ENCODE measurements at places on chromosomes 1 and 21.

GRCh38 chr1:17618558-17619247, 79.2 kb downstream of the ARHGEF10L start:
- no peak for DNase-seq

GRCh38 chr1:52294580-52294979, 71.4 kb downstream of the CC2D1B start:
- DNase-seq = no peak

DNA sequence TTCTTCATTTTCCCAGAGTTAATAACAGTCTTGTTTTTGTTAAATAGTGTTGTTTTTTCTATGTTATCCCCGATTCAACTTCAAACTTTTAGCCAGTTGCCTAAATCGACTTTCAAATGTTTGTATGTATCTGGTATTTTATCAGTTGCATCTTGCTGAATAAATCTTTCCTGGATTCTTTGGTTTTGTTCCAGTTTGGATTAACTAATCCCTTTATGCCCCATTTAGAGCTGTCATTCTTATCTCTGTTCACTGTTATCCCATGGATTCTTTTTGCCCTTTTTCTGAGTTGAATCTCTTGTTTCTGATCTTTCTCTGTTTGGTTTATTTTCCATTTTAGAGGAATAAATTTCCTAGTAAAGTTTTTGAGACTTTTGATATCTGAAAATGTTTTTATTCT, 31.1 kb upstream of the PTCH2 start:
- no peak for DNase-seq

- DNase-seq = no peak
These were observed 108.4 kb downstream of the CNIH3 start for GRCh38 chr1:224724566-224724965.

GRCh38 chr21:26443867-26444266, 129.2 kb downstream of the CYYR1 start:
- no peak for DNase-seq

DNA sequence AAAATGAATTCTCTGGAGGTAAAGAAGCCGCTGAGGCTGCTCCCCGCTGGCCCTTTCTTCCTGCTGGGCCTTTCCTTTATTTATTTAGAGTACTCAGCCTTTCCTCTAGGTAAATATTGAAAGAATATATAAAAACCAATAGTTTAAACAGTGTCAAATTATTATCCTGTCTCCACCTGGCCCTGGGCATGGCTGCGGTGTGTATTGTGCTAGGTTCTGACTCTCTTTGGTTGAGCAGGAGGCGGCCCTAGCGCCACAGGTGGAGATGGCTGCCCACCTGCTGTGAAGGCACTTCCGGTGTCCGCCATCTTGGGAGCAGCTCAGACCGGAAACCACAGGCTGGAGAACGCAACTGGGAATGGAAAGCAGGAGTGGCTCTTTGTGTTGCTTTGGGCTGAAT, 29.0 kb upstream of the CLDN14 start:
- DNase-seq = no peak

DNA sequence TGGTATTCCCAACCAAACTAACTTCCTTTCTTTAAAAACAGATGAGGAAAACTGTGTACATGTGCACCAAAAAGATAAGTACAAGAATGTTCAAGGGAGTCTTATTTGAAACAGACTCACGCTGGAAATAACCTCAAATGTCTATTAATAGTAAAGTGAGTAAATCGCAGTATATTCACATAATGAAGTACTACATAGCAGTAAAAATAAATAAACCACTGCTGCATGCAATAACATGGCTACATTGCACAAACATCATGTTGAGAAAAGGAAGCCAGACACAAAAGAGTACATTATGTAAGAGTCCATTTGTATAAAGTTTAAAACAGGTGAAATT, 5.2 kb upstream of the DENND2D start:
- no peak for DNase-seq

DNA sequence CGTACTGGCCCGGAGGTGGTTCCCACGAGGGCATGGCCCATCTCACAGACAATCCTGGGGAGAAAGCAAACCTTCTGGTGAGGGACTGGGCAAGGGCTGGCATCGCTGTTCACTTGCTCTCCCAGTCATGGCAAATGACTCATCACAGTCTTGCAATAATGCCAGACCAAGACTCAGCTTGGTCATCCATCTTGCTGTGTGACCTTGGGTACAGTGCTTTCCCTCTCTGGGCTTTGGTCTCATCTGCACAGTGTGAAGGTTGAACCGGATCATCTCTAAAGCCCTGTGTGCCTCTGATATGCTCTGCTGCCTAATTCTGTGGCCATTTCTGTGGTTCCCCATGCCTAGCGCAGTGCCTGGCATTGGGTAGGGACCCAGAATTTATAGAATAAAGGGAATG, 143.6 kb upstream of the CD34 start:
- no peak for DNase-seq

DNA sequence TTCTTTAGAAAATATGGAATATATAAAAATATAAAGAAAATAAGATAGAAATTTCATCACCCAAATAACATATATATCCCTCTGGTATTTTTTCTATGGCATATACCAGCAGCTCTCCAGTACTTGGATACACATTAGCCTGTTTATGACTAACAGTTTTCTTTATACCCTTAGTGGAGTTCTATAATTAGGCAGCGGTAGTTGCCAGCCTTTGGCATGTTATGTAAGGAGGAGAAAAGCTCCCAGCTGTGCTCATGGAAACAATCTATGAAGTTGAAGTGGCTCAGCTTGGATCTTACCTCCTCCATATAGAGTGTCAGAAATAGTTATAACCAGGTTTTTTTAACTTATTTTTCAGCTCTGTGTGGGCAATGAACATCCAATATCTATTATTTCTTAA, 1636.8 kb downstream of the AMY1C start:
- DNase-seq = no peak

DNA sequence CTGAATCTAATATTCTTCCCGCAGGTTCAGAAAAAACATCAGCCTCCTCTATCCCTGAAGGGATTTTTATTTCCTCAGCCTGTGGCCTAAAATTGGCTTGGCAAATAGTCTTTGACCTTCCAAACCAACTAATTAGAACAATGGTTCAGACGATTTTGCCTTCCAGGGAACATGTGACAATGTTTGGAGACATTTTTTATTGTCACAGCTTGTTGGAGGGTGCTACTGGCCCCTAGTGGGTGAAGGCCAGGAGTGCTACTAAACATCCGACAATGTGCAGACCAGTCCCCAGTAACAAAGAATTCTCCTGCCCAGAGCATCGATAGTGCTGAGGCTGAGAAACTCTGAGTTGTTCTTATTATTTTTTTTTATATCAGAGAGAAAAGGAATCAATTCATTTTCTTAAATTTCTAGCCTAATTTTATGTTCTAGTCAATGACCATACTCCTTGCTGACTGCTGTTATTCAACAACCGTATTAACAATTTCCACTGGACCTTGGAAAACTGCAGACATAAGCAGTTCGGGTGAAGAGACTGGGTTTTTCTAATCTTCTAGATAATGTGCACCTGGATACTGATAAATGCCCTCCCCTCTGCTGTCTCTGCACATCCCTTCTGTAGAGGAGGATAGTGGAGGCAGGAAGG, 280.7 kb downstream of the LMX1A start:
- no peak for DNase-seq

DNA sequence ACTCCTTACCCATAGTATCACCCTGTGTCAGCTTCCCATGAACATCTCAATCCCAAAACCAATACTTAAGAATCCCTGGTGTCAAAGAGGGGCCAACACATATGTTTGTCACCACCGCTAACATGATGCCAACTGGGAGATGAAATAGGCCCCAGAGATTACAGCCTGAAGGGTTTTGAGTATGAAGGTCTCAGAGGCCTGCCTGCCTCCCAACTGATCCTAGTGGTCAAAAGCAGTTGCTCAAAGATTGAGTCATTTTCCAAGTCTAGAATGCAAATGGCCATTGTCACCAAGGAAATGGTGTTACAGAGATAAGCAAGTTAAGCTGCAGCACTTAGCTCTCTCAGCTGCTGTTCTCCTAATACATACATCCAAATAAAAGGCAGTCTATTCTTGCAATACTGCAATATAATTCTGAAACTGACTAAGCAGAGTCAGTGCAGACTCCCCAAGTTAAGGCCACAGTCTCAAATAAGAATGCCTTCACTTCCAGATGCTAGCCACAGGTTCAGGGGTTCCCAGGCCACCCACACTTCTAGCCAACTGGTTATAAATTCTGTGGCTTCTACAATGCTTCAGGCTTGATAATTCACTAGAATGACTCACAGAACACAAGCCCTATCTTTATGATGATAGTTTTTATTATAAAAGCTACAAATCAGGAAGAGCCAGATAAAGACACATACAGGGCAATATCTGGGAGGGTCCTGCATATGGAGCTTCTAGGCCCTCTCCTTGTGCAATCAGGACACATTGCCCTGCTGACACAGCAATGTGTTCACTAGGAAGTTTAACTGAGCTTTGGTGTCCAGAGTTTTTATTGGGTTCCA, 18.7 kb downstream of the DUSP10 start:
- DNase-seq = no peak

GRCh38 chr21:17730782-17731181, 88.4 kb downstream of the C21orf91 start:
- DNase-seq = no peak

GRCh38 chr1:22868331-22868730, 104.3 kb downstream of the LACTBL1 start:
- no peak for DNase-seq

GRCh38 chr1:31714442-31715086, 10.7 kb upstream of the COL16A1 start:
- no peak for DNase-seq

DNA sequence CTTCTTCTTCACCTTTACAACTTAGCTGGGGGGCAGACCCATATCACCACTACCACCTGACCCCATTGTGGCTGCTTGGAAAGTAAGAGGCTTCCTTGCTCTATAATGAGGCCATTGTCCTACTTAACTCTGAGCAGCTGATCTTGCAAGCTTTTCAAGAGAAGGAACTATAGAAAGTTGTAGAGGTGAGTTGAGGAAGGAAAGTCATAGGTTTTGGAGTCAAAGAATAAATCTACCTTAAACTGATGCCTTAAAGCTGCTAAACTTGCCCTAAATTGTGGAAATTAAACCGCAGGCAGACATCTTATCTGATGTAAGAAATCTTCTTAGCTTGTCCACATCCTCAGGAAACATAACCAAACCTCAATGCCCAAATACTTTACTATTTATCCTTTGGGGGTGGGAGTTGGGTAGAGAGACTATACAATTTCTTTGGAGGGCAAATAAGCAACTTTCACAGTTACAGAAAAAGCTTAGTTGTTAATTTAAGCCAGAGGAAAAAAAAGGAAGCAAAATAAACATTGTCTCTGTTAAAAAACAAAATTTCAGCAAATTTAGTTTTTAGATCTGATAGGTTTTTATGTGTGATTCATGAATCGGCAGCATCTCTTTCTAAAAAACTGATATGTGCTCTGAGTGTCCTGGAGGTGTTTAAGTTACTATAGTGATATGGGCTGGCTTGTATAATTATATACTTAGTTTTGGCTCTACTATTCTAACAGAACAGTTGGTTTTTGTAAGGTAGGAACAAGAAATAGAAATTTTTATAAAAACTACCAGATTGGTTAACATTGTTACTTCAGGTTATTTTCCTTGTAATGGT, 4.7 kb downstream of the IL23R start:
- DNase-seq = no peak

DNA sequence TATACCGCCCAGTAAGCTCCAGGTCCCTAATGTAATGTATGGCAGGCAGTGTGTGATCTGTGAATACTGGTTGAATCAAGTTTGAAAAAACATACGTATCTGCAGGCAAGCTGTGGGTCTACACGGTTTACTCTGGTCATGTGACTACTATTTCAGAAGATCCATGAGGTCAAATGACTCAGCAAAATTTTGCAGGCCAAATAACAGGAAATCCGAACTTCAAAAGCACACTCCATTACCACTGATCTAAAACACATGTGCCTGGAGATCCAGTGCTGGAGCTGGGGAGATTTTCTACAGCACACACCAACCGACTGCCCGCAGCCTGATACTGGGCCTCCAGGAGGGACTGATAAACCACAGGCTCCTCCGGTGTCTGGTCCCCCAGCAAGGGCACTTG, 64.5 kb upstream of the SLC44A3 start:
- DNase-seq = no peak

- no peak for DNase-seq
These were observed 71.2 kb downstream of the CASZ1 start for GRCh38 chr1:10724948-10725847.

DNA sequence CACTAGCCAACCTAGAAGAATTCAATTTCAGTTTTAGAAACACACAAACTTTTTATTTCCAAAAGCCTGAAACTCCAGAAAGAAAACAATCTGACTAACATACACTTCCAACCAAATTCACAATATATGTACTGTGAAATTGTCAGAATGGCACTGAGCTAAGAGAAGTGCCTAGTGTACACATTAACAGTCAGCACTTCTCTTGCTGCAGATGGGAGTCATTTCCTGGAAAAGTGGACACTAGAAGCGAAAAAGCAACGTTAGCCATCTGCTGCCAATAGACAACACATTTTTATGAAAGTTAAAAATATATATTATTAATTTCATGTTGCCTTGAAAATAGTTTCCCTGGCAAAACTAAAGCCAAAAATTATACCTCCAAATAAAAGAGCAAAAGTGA, 66.1 kb downstream of the EPS15 start:
- DNase-seq = no peak

- DNase-seq = no peak
These were observed 15.3 kb downstream of the CASZ1 start for GRCh38 chr1:10781137-10781536.

- DNase-seq = no peak
These were observed 37.2 kb downstream of the KANK4 start for GRCh38 chr1:62281922-62282555.

DNA sequence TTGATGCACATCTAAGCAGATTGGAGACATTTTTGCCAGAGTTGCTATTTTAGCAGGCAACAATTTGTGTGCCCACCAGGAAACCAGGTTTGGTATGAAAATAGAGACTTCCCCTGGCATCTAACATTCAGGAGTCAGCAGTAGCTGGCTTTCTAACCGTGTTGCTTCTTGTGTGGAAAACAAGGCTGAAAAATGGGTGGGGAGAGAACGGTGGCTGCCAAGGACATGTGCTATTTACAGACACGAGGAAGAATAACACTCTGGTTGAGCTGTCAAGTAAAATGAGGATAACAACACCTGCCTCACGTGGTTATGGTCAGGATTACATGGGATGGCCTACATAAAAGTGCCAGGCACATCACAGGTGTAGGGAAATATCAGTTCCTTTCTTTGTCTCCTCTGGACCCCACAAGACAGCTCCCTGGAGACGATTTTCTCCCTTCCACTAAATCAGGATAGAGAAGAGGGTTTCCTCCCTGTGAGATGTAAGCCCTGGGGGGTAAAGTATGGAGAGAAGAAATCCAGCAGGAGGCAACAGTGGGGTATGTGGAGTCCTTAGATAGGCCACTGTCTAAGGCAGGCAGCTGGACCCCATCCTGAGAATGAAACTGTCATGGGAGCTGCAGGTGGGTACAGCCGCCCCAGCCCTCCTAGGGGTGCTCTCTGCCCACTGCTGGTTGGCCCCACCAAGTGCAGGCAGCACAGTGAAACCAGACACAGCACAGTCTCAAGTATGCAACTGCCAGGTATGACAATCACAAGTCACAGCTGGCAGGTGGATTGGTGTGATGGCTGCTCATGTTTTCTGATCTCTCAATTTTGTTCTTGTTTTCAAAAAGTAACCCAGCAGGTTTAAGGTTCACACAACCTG, 80.3 kb downstream of the TENT5C start:
- DNase-seq = no peak
